ENCODE measurements at places on chromosomes 1 and 21. TPM values are rescaled to one million over a fixed set of nuclear protein-coding genes. Genes with fewer than 3 reads are reported as not detected.

- no peak for DNase-seq
Observed at GRCh38 chr21:36148886-36149285, 7.7 kb upstream of the DOP1B start.

DNA sequence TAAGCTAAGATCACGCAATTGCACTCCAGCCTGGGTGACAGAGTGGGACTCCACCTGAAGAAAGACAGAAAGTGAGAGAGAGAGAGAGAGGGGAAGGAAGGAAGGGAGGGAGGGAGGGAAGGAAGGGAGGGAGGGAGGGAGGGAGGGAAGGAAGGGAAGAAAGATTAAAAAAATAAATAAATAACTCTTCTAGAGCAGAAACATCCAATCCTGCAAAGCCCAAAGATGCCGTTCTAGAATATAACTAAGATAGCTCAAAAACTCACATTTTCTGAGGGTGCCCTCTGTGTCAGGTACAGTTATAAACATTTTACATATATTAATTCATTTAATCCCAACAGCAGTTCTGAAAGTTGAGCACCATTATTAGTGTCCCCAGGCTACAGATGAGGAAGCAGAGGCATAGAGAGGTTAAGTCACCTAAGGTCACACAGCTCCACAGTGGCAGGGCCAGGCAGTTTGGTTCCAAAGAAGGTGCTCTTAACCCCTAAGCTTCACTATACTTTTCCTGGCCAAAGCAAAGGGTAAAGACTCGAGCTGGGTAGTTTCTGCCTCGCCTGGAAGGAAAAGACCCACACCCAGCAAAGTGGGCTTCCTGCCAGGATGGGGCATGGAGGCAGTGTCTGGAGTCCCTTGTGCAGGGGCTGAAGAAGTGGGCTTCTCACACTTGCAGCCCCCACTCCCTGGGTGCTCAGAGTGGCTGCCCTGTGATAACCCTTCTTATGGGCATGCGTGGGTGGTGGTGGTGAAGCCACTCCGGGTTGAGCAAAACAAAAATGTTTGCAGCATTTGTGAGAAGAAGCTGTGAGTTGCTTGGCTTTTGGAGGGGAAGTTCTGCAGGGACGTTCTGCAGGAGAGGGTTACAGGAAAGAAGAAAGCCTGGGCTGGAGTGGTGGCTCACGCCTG, 7.9 kb upstream of the PIK3CD start:
- DNase-seq = no peak

DNA sequence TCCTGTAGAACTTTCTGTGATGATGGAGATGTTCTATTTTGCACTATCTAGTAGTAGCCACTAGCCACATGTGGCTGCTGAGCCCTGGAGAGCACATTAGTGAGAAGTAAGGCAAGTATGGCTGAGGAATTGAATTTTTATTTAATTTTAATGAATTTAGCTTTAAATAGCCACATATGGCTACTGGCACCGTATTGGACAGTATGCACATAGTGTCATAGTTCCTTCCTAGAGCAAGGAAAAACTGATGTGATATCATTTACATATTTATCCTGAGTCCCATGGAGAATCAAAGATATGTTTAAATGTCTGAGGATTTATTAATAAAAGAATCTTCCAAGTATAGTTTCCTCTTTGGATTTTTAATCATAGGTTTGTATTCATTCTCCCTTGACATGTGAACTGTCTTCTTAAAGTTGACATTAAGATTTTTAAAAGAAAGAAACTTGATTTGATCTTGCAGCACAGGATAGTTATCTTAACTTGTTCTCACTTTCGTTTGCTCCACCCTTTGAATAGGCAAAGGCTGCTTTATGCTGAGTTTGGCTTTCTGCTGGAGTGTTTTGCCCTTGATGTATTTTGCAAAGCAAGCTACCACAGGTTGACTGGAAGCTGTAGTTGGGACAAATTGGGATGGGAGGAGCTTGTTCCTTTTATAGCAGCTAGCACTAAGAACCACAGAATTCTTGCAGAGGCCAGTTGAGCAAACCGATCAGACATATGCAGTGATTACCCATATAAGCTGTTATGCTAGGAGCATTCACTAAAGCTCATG, 129.7 kb downstream of the VPS13D start:
- no peak for DNase-seq

DNA sequence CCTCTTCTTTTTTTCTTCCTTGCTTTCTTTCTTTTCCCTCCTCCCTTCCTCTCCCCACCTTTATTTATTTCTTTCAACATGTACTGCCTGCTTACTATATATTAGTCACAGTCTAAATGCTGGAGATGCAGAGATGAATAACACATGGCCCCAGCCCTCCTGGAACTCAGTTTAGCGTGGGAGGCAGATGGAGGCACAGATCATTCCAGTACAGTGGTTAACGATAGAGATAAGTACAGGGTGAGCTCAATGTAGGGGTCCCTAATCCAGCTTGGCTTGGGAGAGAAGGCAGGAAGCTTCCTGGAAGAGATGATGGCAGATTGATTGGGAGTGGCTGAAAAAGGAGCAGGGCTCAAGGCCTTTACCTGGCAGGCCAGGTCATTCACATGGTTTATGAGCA, 55.6 kb upstream of the PPP2R5A start:
- peak; percentile 45 for DNase-seq

GRCh38 chr1:37068260-37068659, 33.9 kb upstream of the GRIK3 start:
- DNase-seq = no peak

DNA sequence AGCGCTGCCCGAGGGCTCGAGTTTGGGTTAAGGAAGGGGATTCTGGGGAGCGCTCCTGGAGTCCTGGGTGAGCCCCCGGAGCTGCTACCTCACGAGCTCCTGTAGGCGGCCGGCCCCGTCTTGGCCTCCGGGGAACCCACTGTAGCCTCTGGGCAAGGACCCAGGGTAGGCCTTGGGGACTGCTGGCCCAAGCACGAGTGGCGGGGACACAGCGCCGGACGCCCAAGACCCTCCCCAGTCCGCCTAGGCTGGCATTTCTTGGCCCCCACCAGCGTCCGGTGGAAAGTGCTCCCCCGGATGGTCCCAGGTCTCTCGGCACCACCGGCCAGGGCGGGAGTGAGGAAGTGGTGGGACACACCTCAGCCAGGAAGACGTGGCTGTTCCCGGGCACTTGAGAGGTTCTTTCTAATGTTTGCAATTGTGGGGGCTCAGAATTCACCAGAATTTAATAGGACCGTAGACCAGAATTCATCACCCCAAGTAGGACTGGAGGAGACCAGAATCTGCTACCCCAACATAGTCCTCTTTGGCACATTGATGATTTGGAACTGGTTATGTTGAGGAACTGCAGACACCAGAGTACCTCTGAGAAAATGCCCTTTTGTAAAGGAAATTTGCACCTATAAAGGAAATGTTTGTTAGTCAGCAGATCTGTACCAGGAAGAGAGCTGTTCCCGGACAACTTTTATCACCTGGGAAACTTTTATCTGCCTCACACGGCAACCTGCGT, 622 bp upstream of the TMPRSS2 start:
- DNase-seq = no peak

- DNase-seq = no peak
Observed at GRCh38 chr1:240139511-240139910, 47.8 kb downstream of the FMN2 start.

GRCh38 chr1:226690460-226690982, 48.6 kb downstream of the ITPKB start:
- no peak for DNase-seq

DNA sequence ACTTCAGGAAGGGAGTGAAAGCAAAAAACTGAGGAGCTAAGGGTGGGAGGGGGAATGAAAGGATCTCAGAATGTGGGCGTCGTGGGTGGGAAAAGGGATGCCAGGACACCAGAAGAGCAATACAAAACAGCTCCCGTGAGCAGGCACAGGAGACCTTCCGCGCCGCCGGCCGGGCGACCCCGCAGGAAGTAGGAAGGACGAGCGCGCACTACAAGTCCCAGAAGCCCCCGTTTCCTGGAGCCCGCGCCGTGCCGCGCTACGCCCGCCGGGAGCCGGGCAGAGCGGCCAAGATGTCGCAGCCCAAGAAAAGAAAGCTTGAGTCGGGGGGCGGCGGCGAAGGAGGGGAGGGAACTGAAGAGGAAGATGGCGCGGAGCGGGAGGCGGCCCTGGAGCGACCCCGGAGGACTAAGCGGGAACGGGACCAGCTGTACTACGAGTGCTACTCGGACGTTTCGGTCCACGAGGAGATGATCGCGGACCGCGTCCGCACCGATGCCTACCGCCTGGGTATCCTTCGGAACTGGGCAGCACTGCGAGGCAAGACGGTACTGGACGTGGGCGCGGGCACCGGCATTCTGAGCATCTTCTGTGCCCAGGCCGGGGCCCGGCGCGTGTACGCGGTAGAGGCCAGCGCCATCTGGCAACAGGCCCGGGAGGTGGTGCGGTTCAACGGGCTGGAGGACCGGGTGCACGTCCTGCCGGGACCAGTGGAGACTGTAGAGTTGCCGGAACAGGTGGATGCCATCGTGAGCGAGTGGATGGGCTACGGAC, at the start of gene PRMT6:
TSS of gene PRMT6 (plus strand) at position 249 of the 771 bp plus-strand sequence. CDS start at position 291, 42 bp downstream.
- peak; percentile 26 for DNase-seq

DNA sequence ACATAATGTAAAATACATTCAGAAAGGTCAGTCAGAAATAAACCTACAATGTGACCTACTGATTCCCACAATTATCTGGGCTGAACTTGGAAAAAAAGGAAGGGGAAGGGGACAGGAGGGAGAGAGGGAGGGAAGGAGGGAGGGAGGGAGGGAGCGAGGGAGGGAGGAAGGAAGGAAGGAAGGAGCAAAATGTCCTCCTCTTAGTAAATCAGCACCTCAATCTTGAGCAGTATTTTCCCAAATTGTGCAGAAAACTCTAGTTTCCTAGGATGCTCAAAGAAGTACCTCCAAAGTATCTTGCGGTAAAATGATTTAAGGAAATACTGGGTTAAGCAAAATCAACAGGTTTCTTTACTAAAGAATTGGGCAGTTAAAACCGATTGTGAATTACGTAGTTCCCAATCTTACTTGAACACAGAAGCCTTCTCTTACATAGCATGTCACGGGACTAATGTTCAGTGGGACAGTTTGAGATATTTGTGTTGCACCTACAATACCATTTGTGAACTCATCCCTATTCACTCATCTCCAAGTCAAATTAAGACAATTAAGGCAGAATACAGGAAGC, 51.0 kb upstream of the ASPM start:
- no peak for DNase-seq

GRCh38 chr1:73576083-73576482, 621.9 kb downstream of the LRRIQ3 start:
- no peak for DNase-seq

GRCh38 chr1:180888870-180889269, 23.8 kb upstream of the KIAA1614 start:
- DNase-seq = no peak

- DNase-seq = no peak
Observed at GRCh38 chr1:193656841-193657240, 470.4 kb upstream of the B3GALT2 start.

- no peak for DNase-seq
Observed at GRCh38 chr1:97832481-97832880, 88.4 kb downstream of the DPYD start.

- no peak for DNase-seq
Observed at GRCh38 chr1:10835822-10836421, 39.5 kb upstream of the CASZ1 start.

DNA sequence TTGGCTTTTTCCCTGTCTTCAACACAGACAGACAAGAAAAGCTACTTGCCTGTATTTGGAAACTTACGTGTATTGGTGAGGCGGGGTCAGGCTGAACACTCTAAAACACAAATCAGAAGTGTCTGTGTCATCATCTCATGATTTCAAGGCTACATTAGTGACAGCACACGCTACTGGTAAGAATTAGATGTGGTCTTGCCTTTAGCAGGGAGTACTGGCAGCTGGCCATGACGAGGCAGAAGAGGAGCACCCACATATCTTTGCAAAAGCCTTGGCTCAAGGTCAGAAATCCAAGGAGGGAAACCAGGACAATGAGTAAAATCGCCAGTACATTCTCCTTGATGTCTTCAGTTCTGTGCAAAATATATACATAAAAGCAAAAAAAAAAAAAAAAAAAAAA, 77.7 kb downstream of the PCNX2 start:
- no peak for DNase-seq

DNA sequence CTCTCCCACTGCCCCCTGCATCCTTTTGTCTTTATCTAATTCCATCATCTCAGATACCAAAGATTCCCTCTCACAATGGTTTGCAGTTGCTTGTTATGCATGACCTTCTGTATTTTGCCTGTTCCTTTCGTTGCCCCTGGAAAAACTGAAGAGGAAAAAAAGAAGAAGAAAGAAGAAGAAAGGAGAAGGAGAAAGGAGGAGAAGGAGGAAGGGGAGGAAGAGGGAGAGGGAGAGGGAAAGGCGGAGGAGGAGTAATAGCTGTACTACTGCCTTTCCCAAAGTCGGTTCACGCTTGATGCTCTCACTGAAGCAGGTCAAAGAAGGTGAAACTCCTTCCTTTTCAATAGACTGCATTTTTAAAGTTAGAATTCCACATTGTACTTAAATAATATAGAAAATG, 513.8 kb downstream of the PTPRC start:
- DNase-seq = no peak

GRCh38 chr1:10106756-10107475, 74.2 kb downstream of the UBE4B start:
- no peak for DNase-seq

- no peak for DNase-seq
Observed at GRCh38 chr1:67040405-67040804, 13.5 kb downstream of the SLC35D1 start.

DNA sequence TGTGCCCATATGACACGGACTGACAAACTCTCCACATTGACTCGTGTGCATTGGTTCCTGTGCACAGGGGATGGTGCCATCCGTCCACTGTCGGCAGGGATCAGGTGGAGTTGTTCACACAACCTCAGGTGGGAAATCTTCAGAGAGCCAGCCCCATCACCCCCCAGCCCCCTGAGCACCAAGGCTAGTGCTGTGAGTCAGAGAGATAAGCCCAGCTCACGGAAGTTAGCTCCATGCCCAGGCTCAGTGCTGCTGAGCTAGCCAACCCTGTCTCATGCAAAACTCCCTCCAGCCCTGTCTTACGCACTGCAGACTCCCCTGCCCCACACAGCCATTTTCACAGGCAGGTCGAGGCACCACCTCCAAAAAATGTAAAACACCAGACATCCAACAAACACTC, 139.0 kb upstream of the NGF start:
- DNase-seq = no peak

RPTN gene
- polyA plus RNA-seq = not detected

GJB3 gene
- polyA plus RNA-seq = not detected

SMCP gene
- not detected for polyA plus RNA-seq

RHEX gene
- polyA plus RNA-seq = not detected

KIF17 gene
- polyA plus RNA-seq = 2.7 TPM

CCT3 gene
- 314 TPM for polyA plus RNA-seq

MAB21L3 gene
- polyA plus RNA-seq = not detected

KCNK2 gene
- polyA plus RNA-seq = 19.7 TPM

Measured in AG04450 (cell line).